ENCODE measurements at places on chromosomes 13 and 19.

DNA sequence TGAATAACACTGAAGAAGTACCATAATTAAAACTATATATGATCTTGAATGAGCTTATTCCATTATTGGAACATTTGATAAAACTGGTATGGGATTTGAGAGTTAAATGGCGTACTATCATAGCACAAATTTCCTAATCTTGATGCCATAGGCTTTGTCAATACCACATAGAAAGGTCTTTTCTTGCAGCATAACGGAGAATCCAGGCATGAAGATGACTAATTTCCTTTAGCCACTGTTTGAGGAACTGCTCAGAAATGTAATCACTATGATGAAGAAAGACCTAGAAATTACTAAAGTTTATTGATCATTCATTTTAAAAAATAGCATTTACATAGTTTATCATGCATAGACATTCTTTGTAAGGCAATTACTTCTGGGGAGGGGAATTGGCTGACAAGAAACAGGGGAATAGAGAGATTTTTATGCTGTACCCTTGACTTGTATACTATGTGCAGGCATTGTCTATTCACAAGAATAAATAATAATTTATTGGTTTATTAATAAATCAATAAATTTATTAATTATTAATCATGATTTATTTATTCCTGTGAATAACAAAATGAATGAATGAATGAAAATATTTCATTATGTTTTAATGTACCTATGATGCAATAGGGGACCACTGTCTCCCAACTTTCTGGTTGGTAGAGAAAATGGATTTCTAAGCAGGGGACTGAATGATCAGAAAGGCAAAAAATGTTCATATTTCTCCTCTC, 2676.6 kb downstream of the PCDH9 start:
- DNase-seq: no peak

DNA sequence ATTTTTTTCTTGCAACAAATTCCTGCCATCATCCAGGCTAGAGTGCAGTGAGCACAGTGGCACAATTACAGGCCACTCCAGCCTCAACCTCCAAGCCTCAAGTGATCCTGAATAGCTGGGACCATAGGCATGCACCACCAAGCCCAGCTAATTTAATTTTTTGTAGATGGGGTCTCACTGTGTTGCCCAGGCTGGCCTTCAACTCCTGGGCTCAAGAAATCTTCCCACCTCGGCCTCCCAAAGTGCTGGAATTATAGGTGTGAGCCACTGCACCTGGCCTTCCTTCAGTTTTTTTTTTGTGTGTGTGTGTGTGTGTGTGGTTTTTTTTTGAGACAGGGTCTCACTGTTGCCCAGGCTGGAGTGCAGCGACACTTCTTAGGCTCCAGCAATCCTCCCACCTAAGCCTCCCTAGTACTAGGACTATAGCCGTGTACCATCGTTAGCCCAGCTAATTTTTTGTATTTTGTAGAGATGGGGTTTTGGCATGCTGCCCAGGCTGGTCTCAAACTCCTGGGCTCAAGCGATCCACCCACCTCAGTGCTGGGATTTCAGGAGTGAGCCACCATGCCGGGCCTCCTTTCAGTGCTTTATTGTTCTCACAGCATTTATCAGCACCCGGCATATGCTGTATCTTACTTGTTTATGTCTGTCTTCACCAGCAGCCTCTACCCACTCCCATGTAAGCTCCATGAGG, 5.9 kb upstream of the SRRM5 start:
- peak; percentile 43 for DNase-seq

- no peak for DNase-seq
Observed at GRCh38 chr13:21733475-21734263, 62.8 kb downstream of the FGF9 start.

DNA sequence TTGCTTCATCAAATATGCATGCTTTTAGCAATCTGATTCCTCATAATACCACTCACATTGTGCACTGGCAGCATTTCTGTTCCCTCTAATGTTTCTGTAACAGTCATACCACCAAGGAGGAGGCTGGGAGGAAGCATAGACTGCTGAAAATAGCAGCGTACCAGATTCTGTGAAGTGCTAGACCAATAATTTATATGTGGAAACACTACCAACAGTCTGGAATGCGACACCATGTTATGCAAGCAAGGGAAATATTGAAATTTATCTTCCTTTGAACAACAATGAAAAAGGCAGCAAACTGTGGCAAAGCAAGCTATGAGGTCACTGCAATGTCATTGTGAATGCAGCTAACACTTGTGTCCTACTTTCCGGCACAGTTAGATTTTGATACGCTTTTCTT, 1388.0 kb downstream of the EFNB2 start:
- DNase-seq: no peak

GRCh38 chr13:50168786-50169185, 153.5 kb downstream of the KCNRG start:
- DNase-seq: no peak

- no peak for DNase-seq
Observed at GRCh38 chr13:78598116-78598781, 5.1 kb downstream of the POU4F1 start.

DNA sequence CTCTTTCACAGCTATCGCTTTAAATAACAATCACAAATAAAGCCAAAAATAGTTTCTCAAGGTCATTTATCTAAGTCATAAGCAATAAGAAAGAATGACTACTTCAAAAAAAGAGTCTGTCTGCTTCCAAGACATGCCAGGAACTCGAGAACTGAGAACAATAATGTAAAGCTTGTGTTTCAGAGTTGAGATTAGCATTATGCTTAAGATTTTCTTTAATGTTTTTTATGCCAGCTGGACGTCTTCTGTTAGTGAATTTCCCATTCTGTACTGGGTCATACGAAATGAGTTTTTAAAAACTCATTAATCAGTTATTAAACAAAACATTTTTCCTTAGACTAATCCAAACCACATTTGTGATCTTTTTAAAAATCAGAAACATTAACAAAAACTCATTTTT, 3.2 kb upstream of the SPRYD7 start:
- no peak for DNase-seq

GRCh38 chr19:12937093-12937926, 1.1 kb upstream of the CALR start:
- DNase-seq: peak; percentile 70

DNA sequence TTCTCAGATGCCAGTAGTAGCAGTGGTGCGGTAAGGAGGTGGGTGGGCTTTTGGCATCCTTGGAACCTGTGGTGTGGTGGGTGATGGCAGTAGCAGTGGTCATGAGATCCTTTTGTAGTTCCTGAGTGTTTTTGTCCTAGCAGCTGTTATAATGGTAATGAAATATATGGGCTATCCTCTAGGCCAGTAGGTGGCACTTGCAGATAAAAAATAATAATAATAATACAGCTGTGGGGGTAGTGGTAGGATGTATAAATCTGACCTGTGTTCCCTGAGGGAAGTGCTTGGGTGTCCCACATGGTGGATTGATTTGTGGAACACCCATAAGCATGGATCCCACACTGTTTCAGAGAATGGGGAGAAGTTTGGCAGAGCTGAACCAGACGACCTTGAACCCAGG, 334.0 kb downstream of the SLITRK5 start:
- DNase-seq: peak; percentile 37

GRCh38 chr19:290372-291005, 714 bp downstream of the PLPP2 start:
- DNase-seq: no peak

DNA sequence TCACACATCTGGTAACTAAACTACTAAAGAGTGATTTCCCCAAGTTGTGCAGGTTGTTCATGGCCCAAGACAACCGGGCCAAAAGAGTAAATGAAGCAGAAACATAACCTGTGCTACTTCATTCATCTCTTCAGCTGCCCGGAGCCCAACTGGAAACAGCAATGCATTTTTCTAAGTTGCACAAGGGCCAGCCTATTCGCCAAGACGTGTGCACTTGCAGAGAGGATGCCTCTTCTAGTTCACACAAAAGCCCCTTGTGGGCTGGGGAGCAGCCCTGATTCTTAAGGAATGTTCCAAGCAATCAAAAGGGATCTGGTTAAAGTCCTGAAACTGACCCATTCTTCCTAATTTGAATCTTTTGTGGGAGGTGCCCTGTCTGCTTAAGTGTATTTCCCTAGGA, 275.8 kb downstream of the SHISA2 start:
- DNase-seq: no peak

Measured in A673 (cell line).